Stimulated activated CD8-positive, alpha-beta memory T cell treated with anti-CD3 and anti-CD28 coated beads, Interleukin-7, amount 100 ng/mL, for 1 hour (primary cell): ENCODE measurements at places on chromosomes 11 and 22.

DNA sequence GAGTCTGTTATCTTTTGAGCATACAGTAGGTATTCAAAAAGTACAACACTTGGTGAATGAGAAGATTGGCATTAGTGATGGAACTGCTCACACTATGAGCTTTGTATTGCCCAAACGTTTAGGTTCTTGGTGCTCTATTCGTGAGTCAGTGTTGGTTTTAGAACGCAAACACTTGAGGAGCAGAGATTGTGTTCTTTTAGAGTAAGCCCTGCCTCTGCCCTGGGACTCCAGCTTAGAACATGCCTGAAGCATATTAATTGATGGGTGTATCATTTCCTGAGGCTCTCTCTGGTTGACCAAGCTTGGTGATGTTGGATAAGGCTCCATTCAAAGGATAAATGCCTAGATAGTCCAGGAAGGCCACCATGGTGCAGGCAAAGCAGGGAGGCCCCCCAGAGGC lies 10.9 kb downstream of the MTNR1B start:
- DNase-seq: no peak

DNA sequence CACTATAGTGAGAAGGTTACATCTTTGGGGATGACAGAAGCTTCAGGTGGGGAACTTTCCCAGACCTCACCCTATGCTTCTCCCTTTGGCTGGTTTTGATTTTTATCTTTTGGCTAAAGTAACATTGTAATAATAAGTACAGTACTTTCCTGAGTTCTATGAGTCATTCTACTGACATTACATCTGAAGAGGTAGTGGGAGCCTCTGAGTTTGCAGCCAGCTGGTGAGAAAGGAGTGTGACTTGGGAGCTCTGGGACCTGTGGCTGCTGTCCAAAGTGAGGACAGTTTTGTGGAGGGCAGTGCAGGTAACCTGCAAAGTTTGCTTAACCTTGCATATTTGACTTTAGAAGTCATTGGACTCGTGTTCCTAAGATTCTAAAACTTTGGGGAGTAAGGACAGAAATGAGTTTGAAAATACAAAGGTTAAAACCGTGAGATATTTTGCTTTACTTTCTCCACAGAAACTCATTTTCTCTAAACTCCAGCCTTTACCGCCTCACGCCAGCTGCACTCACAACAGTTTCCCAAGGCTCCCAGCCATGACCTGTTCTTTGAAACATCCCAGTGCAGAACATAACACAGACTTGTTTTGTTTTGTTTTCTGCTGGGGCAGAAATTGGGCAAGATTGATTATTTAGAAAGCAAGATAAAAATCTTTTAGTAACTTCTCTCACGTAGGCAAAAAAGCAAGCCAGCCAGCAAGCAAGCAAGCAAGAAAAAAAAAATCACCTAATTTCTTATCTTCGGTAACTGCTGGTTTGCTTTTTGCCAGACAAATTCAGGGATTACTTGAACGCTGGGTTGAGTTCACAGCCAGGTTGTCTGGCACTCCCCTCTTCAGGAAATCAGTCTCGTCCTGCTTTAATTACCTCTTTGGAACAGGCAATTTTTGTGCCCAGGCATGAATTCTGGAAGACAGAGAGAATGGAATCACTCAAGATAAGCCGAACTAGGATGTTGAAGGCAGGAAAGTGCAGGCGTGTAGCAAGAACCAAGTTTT lies 478.3 kb upstream of the ISX start:
- DNase-seq: no peak

DNA sequence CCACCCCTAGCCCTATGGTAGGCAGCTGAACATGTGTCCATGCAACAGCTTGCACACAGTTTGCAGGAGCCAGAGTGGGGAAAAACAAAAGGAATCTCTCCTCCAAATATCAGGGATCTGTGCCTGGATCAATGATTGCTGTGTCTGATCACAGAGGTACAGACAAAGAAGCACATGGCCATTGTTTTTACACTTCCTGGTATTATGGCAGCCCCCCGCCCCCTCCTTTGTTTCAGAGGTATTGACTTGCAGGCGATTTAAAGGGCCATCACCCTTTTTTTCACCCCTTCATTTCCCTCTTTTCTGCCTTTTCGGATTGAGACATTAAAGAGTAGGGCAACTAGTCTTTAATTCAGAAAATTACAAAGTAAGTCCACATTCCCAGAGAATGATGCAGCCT lies 453.0 kb upstream of the LUZP2 start:
- no peak for DNase-seq

GRCh38 chr11:110162216-110162615 lies 69.0 kb downstream of the ZC3H12C start:
- no peak for DNase-seq

GRCh38 chr11:110035357-110035756 lies 57.8 kb upstream of the ZC3H12C start:
- DNase-seq: no peak

GRCh38 chr22:39177791-39178190 lies 25.3 kb upstream of the CBX7 start:
- DNase-seq: no peak

- DNase-seq: no peak
These were observed 34.5 kb downstream of the TNKS1BP1 start for GRCh38 chr11:57290288-57290687.

GRCh38 chr11:4203603-4204360 lies 109.2 kb downstream of the RRM1 start:
- DNase-seq: no peak

DNA sequence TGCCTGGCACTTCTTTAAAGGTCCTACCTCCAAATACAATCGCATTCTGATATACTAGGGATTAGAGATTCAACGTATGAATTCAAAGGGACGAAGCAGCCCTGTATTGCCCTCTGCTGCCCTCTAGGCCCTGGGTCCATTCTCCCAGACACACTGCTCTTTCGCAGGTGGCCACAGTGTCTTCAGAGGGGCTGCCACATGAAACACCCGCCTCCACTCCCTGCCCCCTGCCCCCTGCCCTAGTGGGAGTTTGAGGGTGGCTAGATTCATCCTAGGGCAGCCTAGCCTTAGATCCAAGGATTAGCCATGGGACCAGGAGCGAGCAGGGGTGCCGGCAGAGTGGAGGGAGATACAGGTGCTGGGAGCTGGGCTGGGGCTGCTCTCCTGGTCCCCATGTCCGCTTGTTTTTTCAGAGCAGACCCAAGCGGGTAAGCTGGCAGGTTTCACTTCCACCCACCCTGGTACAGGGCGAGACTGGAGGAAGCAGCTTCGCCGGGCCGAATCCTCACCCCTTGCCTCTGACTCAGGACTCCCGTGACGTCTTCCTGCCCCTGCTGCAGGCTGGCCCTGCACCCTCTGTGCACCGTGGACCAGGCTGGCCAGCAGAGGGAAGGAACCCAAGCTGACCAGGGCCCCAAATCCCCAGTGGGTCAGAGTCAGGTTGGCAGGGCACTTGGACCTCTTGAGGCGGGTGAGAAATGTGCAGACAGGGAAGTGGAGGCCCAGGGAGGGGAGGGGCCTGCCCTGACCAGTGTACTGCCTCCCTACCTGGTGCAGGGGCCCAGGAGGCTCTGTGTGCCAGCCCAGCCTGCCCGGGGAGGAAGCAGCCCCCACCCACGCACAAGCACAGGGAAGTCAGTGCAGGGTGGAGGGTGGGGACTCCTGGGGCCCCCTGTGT lies 28.4 kb upstream of the HMOX1 start:
- no peak for DNase-seq

DNA sequence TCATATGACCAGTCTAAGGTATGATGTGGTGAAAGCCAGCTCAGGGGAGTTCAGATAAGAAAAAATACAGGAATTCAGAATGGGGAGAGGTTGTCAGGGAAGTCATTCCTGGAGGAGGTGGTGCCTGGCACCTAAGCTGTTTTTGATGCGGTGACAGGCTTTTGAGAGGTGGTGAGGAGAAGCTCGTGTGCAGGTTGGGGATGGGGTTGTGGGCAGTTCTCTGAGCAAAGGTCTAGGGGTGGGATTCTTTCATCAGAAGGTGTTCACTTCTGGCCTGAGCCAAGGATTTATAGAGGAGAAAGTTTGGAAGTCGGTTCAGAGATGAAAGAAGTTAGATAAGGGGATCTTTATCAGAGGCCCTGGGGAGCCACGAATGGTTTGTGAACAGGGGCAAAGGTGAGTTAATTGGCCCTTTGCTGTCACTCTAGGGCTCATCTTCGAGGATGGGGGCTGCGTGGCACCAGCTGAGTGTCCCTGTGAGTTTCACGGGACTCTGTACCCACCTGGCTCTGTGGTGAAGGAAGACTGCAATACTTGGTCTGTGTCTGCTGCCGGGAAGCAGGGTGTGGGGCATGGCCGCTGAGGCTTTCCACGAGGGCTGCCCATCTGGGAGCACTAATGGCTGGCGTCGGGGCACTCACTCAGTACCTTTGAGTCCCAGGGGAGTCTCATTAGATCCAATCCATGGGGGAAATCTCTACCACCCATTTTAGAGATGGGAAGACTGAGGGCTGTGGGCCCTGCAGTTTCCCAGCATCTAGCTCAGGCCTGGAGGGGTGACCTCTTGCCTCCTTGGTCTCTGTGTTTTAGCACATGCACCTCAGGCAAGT lies 13.4 kb downstream of the OTOG start:
- no peak for DNase-seq

DNA sequence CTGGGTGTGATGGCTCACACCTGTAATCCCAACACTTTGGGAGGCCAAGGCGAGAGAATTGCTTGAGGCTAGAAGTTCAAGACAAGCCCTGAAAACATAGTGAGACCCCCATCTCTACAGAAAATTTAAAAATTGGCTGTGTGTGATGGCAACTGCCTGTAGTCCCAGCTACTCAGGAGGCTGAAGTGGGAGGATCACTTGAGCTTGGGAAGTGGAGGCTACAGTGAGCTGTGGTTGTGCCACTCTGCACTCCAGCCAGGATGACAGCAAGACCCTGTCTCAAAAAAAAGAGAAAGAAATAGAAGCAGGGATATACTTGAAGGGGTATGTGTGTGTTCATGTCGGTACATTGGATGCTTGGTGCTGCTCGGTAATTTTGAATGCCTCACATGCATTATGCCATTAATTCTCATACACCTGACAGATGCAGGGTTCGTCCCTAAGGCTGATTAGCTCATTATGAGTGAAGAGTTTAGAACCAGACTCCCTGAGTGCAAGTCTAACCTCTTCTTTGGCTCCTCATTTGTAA lies 14.0 kb downstream of the CRKL start:
- no peak for DNase-seq

DNA sequence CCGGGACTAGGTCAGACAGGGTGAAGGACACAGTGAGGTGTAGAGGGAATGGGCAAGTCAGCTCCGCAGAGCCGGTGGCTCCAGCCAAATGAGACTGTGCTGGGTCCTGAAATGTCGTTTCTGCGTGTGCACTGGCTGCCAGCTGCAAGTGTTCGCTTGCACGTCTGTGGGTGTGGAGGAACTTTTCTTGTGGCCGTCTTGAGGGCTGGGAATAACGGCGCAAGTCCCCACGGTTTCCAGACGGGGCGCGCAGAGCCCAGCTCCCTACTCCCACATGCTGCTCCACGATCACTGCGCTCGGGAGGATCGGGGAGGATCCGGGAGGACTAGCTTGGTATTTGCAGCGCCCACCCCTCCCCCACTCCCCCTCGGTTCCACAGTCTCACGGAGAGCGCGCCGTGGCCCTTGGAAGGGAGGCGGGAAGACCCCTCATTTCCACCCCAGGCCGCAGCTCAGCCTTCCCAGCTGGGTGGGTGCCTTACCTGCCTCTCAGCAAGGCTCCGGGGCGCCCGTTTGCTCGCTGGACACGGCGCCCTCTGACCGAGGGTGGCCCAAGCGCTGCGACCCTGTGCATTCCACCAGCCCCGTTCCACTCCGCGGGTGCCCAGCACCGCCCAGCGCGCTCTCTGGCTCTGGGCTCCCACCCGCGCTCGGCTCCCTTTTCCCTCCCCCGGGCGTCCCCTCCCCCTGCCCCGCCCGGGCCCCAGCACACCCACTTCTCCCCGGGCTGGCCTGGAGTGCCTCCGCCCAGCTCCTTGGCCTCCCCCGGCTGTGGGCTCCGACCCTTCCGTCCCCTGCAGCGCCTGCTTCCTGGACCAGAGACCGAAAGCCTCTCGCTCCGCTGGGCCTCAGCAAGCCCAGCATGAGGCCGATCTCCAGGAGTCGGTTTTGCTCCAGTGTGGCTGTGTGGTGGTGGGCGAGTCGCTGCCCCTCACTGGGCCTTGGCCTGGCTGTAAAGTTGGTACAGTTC lies at the start of gene KCNE3:
Gene KCNE3, minus strand, starts transcription at position 634 of the 970 bp plus-strand sequence. CDS start 9,986 bp downstream, outside the sequence.
- DNase-seq: no peak

- DNase-seq: no peak
These were observed 354 bp downstream of the POLR2L start for GRCh38 chr11:841981-842369.
